Activated CD8-positive, alpha-beta memory T cell treated with anti-CD3 and anti-CD28 coated beads for 4 hours (primary cell): ENCODE measurements at places on chromosomes 3 and 15.

DNA sequence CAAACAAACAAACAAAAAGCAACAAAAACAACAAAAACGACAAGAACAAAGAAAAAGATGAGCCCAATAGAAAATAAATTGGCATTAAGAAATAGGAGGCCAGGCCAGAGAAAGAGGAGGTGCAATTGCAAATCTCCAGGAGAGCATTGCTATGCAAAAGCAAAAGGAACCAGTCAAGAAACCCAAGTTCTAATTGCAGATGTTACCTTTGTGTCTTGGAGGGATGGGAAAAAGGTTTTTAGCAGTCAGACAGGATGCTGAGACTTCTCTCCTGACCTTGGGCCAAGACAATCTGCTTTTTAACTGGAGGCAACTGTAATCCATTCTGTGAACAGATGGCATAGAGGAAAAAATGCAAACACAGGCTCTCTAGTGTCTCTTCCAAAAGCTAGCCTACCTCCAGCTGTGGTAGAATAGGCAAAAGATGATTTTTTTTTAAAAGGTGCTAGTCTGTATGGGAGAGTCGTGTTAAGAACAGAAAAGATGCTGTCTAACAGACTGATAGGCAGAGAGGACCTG is 56.4 kb downstream of the LSAMP start:
- DNase-seq, result no peak

GRCh38 chr3:119195911-119196310 is 22.5 kb downstream of the UPK1B start:
- no peak for DNase-seq

DNA sequence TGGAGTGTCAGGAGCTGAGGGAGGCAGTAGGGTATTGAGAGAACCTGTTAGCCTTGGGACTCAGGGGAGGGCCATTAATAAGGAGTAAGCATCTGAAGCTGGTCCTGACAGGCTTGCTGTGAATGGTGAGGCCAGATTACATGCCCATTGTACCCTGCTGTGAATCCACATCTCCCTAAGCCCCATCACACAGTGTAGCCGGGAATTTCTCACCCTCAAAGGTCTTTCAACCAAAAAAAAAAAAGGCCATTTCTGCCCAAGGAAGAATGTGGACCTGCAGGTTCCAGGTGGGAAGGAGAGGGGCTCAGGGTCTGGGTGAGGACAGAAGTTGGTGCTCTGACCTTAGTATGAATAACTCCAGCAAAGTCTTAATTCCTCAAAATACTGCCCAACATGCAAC is 37.2 kb downstream of the MAGEF1 start:
- no peak for DNase-seq

- no peak for DNase-seq
Observed at GRCh38 chr3:194000100-194000499, 135.8 kb upstream of the HES1 start.

- DNase-seq, result no peak
Observed at GRCh38 chr3:10845839-10846656, 30.0 kb downstream of the SLC6A11 start.

GRCh38 chr3:128297401-128298138 is 144.3 kb downstream of the EEFSEC start:
- DNase-seq, result no peak

GRCh38 chr3:189372243-189372642 is 200.5 kb downstream of the TPRG1 start:
- DNase-seq, result no peak

GRCh38 chr3:182967218-182968204 is 12.8 kb downstream of the DCUN1D1 start:
- DNase-seq, result no peak

DNA sequence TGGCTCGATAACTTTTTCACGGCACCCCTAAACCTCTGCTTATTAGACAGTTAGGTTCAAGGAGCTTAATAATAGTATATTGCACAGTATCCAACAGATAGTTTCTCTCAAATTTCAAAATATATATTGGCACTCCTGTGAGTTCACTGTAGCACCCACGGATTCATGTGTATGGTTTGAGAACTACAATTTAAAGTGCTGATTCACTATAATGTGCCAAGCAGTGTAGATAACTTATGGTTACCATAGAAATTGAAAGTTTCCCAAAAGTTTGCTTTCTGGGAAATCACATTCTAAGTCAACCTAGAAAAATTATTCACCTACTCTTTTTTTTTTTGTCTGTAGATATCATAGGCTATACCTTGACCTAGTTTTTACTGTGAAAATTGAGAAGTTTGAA is 86.6 kb downstream of the GAP43 start:
- no peak for DNase-seq

GRCh38 chr3:172846706-172847105 is 96.2 kb downstream of the ECT2 start:
- no peak for DNase-seq

- no peak for DNase-seq
Observed at GRCh38 chr15:73691396-73691795, 7.2 kb downstream of the CD276 start.

DNA sequence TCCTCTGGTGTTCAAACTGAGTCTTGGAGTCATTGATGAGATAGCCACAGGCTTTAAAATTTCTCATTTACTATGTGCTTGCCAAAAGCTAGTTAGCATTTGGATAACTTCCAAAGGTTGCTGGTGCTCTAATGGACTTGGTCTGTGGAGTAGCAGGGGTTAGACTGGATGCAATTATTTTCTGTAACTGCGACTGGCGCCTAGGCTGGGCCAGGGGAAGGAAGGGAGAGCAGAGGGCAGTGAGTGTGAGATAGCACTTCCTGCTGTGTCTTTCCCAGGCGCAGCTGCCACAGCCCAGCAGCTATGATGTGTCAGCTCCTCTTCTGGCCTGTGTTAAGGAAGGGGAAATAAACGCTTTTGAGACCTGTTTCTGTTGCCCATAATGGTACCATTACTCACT is 98.6 kb downstream of the MYRIP start:
- no peak for DNase-seq

- no peak for DNase-seq
Observed at GRCh38 chr15:29994284-29994683, 88.5 kb upstream of the GOLGA8J start.

GRCh38 chr3:11563159-11563864 is 80.4 kb downstream of the VGLL4 start:
- DNase-seq, result no peak

- DNase-seq, result no peak
Observed at GRCh38 chr15:77768107-77768506, 135.4 kb upstream of the LINGO1 start.

GRCh38 chr3:168058481-168058880 is 37.2 kb downstream of the GOLIM4 start:
- no peak for DNase-seq

DNA sequence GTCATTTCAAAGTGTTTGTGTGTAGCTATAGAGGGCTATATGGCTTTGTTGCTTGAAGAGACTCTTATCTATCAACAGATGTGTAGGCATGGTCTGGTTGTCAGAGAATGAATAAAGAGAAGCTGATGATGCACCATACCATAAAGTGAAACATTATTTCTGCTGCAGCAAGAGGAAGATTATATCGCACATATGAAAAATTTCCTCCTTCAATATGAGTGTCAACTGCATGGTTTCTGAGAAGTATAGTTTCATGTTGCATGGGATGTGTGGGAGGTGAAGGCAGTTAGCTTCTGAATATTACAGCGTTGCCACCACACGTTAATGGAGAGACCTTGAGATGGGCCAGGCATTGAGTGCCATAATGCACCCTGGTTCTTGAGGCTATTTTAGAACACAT is 217.9 kb downstream of the SATB1 start:
- DNase-seq, result no peak

- DNase-seq, result no peak
Observed at GRCh38 chr15:26260517-26261133, 397.5 kb upstream of the ATP10A start.

GRCh38 chr3:97417-98258 is 98.9 kb upstream of the CHL1 start:
- DNase-seq, result no peak

DNA sequence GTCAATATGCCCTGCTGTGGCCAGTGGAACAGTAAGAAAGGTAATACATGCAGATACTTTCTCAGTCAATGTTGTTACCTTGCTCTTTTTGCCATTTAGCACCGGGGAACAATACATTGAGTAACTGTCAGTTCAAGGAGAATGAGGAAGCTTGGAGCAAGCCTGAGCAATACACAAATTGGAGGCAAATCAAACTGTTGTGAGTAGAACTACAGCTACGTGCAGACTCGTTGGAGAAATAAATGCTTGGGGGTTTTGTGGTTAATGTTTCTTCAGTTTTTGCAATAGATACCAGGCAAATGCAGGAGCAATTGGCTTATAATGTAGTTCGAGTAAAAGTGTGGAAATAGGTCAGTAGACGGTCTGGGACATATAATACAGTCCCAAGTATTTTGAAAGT is 587.3 kb upstream of the ROBO1 start:
- no peak for DNase-seq

- no peak for DNase-seq
Observed at GRCh38 chr15:74790080-74790916, 8.4 kb downstream of the CSK start.
